ENCODE measurements at places on chromosomes 3 and 15. TPM values are rescaled to one million over a fixed set of nuclear protein-coding genes. Genes with fewer than 3 reads are reported as not detected.
A peak's percentile ranks its signal among the peaks of the same experiment; 100 is the strongest.

- DNase-seq = no peak
Observed at GRCh38 chr3:149583921-149584635, 73.7 kb downstream of the WWTR1 start.

GRCh38 chr15:70375006-70375431 lies 277.3 kb upstream of the TLE3 start:
- peak; percentile 78 for DNase-seq

GRCh38 chr3:194312743-194313281 lies 38.3 kb downstream of the CPN2 start:
- no peak for DNase-seq

DNA sequence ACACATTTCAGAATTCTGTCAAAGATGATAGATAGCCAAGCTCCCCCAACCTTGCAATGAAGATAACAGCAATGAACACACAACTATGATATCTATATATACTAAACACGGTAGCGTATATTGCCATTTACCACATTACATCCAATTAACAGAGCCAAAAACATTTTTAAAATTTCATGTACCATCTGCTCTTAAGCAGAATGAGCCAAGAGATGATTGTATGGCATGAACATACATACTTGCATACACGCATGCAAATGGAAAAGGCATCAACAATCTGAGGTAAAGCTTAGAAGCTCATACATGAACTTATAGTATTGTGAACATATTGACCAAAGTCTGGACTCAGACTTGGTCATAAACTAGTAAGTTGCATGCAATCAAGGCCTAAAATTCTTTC lies 712.9 kb upstream of the GOLIM4 start:
- no peak for DNase-seq

- DNase-seq = no peak
Observed at GRCh38 chr15:49815526-49815925, 194.7 kb downstream of the DTWD1 start.

GRCh38 chr3:123347691-123348264 lies 101.1 kb downstream of the ADCY5 start:
- DNase-seq = peak; percentile 37

Gene CLDN1
- total RNA-seq = 524 TPM

Gene CPNE4
- total RNA-seq = 0.32 TPM

Gene PIK3CB
- 66.9 TPM for total RNA-seq

Gene NANOGP8
- 5.9 TPM for total RNA-seq
